ENCODE measurements at places on chromosomes 1 and 21.

GRCh38 chr1:181202986-181203555, 114.6 kb downstream of the IER5 start:
- DNase-seq = no peak

GRCh38 chr1:208652296-208653160, 408.3 kb upstream of the PLXNA2 start:
- peak; percentile 4 for DNase-seq

DNA sequence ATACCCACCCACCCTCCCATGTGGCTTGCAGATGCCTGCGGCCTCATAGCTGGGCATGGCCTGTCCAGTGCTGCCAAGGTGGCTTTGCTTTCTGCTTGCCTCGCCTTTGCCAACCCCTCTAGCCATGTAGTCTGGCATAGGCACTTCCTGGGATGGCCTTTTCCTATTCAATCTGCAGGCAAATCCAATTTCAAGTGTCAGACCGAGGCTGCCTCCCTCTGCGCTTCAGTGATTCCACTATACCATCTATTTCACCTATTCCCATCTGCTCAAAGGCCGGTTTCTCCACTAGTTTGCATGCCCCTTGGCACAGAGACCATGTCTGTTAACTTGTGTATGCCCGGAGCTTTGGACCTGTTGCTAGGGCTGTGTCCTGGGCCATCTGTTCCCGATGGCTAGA, 3.8 kb upstream of the ZBTB21 start:
- DNase-seq = no peak

GRCh38 chr1:97350662-97351061, 570.2 kb downstream of the DPYD start:
- no peak for DNase-seq

GRCh38 chr1:175176246-175176645, 16.3 kb downstream of the KIAA0040 start:
- DNase-seq = no peak

GRCh38 chr1:103273106-103273505, 164.8 kb upstream of the COL11A1 start:
- DNase-seq = no peak

- peak; percentile 10 for DNase-seq
Observed at GRCh38 chr1:212916481-212917133, 33.7 kb upstream of the VASH2 start.

DNA sequence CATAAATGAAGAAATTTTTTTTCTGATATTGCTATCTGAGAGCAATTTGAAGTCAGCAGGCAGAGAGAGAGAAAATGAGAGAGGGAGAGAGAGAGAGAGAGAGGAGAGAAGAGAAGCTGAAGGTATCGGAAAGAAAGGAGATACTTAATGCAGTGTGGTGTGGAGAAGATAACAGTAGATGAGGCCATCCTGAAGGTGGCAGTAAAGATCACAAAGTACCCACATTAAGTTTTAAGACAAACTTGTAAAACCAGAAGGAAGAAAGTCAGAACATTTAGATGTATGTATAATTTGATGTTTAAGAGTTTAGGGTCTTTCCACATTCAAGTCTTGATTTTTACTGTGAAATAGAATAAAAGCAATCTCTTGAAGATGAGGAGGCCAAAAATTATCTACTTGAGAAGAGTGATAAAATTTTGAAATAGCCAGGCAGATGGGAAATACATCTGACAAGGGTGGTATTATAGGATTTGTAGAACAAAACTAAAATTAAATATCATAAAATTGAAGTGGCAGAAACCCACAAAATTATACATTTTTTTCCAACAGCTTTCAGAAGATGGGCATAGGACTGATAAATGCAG, 1753.4 kb downstream of the MRPL39 start:
- no peak for DNase-seq
